Smooth muscle cell of the pulmonary artery (primary cell): ENCODE measurements at places on chromosomes 7 and 10. TPM values are rescaled to one million over a fixed set of nuclear protein-coding genes. Genes with fewer than 3 reads are reported as not detected.

Gene UBN2
- 6.2 and 6.9 TPM in 2 replicates for total RNA-seq

Gene IGFBP3
- total RNA-seq, result 1,159 and 1,274 TPM in 2 replicates

Gene ERVW-1
- total RNA-seq, result not detected in 2 replicates

Gene EN2
- total RNA-seq, result not detected in 2 replicates

Gene NOLC1
- 20.2 and 28.0 TPM in 2 replicates for total RNA-seq

Gene HOXA7
- total RNA-seq, result 0.13 TPM in 1 of 2 replicates, not detected in the other

Gene FKBP9
- total RNA-seq, result 312 and 368 TPM in 2 replicates

Gene TRIM50
- not detected in 2 replicates for total RNA-seq

Gene POM121L12
- not detected in 2 replicates for total RNA-seq

Gene AOAH
- total RNA-seq, result not detected in 2 replicates

Gene SFRP4
- 72.7 and 95.2 TPM in 2 replicates for total RNA-seq

Gene H2BK1
- total RNA-seq, result not detected in 2 replicates

Gene PON3
- 0.13 TPM in 1 of 2 replicates, not detected in the other for total RNA-seq
